Retina (tissue), 1 donor: ENCODE measurements at places on chromosomes 3 and 15.

- DNase-seq, result no peak
Observed at GRCh38 chr3:38782148-38782547, 33.9 kb downstream of the SCN10A start.

- DNase-seq, result no peak
Observed at GRCh38 chr15:75237316-75237982, 20.7 kb upstream of the GOLGA6C start.

- no peak for DNase-seq
Observed at GRCh38 chr15:47670365-47670764, 46.9 kb upstream of the SEMA6D start.

GRCh38 chr3:123469323-123469995 lies 20.6 kb upstream of the ADCY5 start:
- DNase-seq, result no peak

DNA sequence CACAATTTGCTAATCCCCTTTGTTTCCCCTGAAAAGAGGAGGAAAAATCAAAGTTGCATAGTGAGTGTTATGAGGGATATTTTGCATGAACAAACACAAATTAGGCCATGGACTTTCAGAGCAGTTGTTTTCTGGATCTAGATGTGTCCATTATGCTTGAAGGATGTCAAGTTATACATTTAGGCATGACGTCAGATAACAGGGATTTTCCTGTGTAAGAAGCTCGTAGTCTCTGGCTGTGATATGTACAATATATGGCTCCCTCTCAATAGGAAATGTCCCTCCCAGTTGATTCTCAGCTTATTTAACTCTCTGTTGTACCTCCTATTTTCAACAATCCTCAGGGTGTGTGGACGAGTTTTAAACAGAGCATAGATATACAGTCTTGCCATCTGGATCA lies 171.0 kb downstream of the RBMS3 start:
- DNase-seq, result no peak

GRCh38 chr15:73617301-73617831 lies 15.8 kb downstream of the NPTN start:
- DNase-seq, result no peak

DNA sequence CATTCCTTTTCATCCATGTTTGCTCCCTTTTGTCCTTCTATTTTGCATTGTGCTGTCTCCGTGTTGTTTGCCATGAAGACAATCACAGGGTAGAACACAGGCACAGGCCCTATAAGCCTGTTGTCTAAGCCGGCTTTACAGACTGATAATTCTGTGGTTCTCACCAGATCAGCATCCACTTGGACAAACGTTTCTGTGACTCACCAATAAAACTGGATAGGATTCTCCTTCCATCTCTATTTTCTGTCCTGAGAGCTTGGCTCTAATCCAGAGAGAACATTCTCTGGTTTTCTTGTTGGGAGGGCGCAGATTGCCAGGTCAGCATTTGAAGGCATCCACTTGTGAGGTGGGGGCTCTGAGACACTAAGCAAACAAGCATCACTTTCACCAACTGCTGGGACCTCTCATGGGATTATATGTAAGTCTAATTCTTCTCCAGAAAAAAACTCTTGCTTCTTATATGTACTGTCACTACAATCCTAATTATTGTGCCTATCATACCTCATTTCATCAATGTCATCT lies 101.6 kb downstream of the ERC2 start:
- DNase-seq, result no peak

GRCh38 chr15:93378558-93378957 lies 289.5 kb upstream of the RGMA start:
- DNase-seq, result no peak

DNA sequence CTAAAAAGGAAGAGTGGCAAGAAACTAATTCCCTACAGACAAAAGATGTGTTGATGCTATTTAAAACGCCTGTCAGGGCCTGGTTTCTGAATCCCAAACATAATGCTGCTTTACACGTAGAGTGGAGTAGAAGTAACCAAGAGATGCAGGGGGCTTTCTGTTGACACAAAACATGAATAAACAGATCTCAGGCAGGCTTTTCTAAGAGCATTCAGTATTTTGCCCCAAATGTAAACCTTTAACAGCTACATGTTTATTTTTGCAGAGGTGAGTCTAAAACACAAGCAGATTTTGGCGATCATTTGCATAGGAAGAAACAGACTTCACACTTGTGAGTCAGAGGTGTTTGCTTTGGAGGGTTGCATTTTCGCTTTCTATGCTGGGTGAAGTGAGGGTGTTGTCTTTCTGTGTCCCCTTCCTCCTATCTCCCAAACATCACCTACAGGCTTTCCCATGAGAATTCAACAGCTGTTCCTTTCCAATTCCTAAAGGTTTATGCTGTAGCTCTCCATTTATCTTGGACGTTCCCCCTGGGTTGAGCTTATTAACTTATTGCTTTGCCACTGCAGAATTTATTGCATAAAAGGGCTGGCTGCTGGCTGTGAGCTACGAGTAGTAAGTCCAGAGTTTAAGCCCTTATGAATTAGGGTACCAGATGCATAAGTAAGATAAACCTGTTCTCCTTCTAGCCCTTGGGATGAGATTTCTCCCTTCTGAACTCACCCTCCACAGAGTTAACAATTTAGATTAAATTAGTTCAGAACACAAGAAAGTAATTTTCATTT lies 156.7 kb downstream of the DIPK2A start:
- peak; percentile 37 for DNase-seq

DNA sequence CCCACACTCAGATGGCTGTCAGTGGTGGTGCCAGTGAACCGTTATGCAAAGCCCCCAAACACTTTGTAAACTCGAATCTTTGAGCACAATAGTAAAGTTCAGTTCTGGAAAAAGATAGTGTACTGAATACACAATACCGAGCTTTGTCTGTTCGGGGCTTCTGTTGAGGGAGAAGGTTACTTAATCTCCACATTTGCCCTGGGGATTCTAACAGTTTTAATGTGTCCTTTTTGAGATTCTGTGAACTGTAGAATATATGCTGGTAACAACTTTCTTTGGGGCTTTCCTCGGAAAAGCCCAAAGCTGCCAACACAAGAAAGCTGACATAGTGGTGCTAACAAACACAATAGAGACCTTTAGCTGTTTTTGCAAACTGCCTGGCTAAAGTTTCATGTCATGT lies 686.5 kb downstream of the ROBO1 start:
- no peak for DNase-seq

DNA sequence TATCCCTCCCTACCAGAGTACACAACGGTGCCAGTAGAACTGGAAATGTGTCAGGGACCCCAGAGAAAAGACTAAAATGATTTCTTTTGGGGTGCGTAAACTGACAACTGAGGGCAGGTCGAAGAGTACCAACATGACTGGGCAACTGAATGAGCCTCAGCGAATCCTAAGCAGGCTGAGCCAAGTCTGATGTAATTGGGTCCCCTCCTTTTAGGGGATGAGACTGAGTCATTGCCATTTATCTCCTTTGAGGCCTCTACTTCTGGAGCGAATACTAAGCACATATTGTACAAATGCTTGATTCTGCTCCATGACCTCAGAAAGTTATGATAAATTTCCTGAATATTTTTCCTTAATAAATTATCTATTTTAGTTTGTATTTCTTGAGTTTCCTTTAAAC lies 17.3 kb upstream of the GPR156 start:
- DNase-seq, result no peak

DNA sequence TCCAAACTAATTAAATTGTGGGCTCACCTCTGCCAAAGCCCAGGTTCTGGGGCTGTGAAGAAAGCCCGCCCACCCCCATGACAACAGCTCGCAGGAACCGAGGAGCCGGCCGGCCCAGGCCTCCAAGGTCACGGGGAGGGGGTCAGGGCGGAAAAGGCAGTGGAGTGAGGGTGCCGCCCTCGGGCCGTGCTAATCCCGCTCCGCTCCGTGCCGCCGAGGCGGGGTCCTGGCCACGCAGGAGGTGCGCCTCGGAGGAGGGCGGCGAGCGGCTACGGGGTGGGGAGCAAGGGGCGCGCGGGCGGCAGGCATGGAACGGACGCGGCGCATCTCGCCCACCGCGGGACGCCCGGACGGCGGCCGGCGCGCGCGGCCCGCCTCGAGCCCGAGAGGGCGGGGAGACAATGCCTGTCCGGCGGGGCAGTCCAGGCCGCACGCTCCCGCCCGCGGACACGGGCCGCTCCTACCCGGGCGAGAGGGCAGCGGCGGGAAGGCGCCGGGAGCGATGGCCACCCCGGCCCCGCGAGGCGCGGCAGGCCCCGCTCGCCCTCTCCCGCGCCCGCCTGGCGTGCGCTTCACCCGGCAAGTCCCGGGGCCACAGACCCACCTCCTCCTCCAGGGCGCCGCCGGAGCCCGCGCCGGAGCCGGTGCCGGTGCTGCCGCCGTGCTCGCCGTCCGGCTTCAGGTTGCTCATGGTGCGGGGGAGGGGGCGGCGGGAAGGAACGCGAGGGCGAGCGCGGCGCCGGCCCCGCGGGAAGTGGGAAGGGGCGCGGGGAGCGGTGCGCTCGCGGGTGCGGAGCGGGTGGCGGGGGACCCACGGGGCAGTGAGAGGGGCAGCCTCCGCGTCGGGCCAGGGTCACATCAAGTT lies 528 bp downstream of the RBPMS2 start:
- peak; percentile 22 for DNase-seq

DNA sequence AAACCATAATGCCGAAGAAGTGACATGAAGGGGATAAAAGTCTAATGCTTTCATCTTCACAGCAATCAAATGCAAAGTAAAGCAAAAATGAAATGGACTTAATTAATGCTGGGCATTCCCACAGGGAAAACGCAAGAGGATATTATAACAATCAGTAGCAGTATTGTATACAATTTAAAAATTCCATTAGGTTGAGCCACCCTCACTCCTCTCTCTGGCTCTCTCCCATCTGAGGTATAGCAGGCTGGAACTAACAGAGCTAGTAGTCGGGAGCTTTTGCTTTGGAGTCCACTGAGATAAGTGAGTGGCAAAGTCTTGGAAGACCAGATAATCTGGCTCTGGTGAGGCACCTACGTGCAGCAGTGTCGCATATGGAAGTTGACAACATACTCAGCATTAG lies 33.9 kb downstream of the DET1 start:
- no peak for DNase-seq

GRCh38 chr3:51708216-51708845 lies 1.5 kb downstream of the GRM2 start:
- DNase-seq, result no peak

GRCh38 chr15:39887832-39888231 lies 32.2 kb downstream of the GPR176 start:
- no peak for DNase-seq

GRCh38 chr3:4406746-4407568 lies 60.1 kb downstream of the SUMF1 start:
- no peak for DNase-seq

- no peak for DNase-seq
Observed at GRCh38 chr3:191435981-191436380, 25.0 kb upstream of the PYDC2 start.

DNA sequence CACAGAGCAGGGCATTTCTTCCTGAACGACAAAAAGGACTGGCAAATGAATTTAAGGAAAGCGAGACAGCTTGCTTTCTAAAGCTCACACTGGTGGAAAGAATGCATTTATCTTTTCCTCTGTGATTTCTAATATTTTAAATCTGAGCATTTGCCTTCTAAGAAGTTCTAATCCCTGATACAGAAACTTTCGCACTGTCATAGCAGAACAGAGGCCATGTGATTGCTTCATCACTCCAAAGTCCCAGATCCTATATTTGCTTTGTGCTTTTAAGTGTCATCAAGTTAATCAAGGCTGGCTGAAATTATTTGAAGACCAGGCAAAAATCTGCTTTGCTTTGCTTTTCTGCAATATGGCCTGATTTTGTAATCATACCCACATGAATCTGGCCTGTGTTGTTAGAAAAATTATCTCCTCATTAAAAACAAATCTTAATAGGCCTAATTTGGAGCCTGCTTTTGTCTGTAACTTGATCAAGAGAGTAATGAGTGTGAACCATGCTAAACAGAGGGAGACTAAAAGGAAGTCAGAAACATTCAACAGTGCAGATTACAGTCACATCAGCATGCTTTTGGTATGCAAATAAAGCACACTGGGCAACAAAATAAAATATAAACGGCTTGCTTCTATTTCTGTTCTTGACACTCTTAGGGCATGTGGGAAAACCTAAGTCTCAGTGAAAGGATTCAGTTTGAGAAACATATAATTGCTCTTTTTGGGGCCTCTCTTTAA lies 178.2 kb upstream of the ADAMTS9 start:
- DNase-seq, result no peak

DNA sequence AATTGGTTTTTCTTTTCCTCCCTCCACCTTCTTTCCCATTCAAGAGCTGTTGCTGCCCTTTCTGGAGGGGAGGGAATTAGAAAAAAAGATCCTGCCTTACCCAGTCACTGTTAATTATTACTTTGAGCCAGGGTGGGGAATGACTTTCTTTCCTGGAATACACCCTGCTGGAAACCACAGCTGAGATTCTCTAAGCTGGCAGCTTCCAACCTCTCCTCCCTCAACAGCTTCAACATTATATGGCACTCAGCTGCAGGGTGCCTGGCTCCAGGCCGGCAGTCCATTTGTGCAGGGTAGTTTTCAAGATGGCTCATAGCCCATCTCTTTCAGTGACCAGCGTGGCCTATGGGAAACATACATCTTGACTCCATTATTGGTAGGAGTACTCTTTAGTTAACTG lies 105.8 kb downstream of the UBE3A start:
- DNase-seq, result no peak

DNA sequence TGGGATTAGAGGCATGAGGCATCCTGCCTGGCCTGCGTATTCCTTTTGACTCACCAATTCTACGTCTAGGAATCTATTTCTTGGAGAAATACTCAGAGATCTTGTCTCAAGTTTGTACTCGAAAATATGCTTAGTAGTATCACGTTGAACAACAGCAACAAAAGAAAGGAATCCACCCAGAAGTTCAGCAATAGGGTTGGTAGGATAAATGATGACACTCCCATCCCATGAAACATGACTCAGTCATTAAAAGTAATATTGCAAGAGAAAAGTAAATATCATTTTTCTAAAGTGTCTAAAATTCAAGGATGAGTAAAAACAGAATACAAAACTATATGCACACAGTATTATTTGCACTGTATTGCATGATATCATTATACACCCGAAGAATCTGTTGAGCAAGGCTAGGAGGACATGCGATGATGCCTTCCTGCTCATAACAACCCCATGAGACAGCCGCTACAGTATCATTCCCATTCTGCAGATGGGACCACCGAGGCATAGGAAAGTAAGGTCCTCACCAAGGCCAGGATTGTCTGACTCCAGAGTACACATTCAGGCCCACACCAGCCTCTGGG lies 61.5 kb downstream of the SLC6A1 start:
- no peak for DNase-seq

GRCh38 chr3:45515999-45516725 lies 78.4 kb upstream of the LIMD1 start:
- no peak for DNase-seq

GRCh38 chr15:88695691-88696251 lies 57.0 kb downstream of the ISG20 start:
- DNase-seq, result no peak

DNA sequence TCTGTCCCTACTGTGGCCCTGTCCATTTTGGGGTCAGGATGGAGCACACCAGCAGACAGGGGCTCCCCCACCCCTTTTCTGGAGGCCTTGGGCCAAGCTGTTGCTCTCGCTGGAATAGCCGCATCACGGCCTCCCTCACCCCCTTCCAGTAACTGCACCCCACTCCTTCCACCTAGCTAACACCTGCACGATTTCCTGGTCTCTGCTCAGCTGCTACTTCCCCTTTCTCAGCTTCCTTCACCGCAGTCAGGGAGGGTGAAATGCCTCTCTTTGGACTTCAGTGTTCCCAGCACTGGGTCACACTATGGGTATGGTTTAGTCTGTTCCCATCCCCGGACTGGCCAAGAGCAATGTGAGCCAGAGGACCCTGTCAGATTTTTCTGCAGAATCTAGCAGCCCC lies 400.2 kb downstream of the MCTP2 start:
- DNase-seq, result no peak
